Fibroblast of skin of back (primary cell): ENCODE measurements at places on chromosomes 6 and 20.

GRCh38 chr20:45575931-45576330 is 3.2 kb downstream of the WFDC8 start:
- no peak for DNase-seq

DNA sequence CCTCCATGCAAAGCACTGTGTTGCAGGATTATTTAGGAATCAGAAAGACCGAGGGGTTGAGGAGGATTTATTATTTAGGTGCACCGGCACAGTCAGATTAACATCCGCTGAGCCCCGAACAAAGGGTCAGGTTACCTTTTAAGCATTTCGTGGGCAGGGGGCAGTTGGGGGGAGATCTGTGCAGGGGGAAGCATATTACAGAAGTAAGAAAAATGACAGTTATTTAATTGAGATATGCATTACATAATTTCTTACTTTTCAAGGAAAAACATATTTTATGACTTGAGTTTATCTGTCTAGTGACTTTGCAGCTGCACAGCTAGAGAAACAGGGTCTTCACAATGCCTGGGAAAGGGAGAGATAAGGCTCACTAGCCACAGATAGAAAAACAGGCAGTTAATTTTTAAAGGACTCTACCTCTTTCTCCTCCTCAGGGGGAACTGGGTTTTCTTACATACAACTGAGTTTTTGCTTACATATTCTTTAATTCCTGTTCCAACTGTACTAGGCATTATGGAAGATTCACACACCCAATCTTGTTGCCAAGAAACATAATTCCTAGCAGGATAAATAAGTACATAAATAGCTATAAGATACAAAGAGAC is 1.7 kb upstream of the HINT3 start:
- DNase-seq: no peak

- DNase-seq: no peak
Observed at GRCh38 chr6:121236984-121237383, 97.3 kb downstream of the TBC1D32 start.

GRCh38 chr20:57680131-57680716 is 29.6 kb downstream of the PMEPA1 start:
- no peak for DNase-seq

DNA sequence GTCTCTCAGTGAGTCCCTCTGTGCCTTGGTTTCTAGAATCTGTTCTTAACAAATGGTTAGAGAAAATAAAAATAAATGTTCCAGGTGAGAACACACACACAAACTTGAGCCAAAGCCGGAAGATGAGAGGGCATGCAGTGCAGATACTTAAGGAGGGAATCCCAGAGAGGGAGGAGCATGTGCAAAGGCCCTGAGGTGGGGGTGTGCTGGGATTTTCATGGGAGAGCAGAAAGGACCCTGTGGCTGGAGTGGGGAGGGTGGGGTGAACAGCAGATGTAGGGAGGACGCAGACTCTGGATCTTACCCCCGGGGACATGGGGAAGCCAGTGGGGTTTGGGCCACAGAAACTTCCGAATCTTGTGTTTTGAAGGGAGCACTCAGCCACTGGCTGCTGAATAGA is 17.5 kb downstream of the TFAP2C start:
- DNase-seq: no peak
